ENCODE measurements at places on chromosomes 11 and 22.

DNA sequence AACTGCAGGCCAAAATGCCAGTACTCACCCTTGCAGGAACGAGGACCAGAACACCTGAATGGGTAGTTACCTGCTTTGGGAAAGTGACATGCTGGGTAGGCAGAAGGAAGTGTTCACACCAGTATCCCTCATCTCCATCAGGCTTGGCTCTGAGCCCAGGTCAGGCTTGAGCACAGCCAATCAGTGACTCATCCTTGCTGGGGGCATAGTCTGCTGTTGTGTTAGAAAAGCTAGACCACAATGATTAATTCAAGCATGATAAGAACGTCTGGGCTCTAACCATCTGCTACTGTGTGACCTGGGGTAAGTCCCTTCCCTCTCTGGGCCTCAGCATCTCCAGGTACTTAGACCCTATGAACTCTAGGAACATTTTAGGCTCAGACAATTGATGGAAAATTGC lies 450.4 kb downstream of the MIAT start:
- DNase-seq = no peak

DNA sequence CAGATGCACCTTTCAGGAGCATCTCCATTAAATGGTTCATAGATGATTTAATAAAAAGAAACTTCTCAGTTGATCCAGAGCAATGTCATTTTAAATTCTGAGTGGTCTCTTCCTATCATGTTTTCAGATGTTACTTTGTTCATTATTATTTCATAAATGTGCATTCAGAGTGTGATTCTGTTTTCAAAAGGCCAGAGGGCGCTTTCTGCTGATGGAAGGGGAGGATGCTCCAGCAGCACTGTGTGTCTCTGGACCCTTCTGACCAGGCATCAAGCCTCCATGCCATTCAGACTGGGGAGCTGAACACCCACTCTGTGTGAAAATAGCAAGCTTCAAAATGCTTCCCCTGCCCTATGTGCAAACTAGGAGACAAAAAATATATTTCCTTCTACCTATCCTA lies 23.9 kb upstream of the CRTAM start:
- DNase-seq = no peak

DNA sequence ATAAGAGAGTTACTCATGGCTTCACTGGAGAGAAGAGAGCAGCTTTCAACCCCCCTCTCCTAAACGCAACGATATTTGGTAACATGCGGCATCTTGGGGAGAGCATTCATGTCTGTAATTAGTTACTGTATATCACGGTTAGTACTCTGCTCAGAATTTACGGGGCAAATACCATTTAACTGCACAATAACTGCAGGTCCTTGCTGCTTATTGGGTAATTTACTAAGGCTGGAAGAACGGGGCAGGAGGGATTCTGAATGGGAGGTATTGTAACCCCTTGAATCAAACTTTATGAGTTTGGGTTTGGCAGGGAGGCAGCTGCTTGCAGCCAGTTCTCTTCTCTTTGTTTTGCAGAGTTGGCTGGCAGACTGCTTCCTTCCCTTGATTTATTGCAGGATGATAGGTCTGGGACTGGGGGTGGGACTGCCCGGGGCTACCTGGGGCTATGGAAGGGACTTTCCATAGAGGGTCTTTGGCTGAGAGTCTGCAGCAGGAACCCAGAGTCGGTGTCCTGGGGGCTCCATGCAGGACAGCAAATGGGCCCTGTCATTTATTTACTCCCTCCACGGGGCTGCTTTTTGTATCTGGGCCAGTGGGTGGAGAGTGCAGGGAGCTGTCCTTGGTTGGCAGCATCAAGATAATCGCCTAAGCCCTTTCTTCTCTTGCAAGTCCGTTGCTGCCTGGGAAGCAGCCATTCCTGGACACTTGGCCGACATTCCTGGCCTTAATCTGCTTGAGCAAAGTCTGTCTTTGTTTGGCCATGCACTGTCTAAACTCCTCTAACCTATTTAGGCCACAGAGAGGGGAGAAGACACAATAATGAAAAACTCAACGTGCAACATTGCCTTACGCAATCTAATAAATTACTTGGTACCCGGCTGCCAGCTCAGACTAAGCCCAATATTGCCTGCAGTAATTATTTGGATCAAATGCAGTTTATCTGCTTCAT lies 188.9 kb downstream of the ST3GAL4 start:
- DNase-seq = no peak

GRCh38 chr11:70544774-70545609 lies 146.7 kb downstream of the CTTN start:
- DNase-seq = no peak

- DNase-seq = no peak
Observed at GRCh38 chr11:31500560-31500959, 8.9 kb downstream of the IMMP1L start.

GRCh38 chr11:70371241-70371640 lies 27.1 kb upstream of the CTTN start:
- no peak for DNase-seq

- no peak for DNase-seq
Observed at GRCh38 chr11:109968781-109969180, 124.4 kb upstream of the ZC3H12C start.

DNA sequence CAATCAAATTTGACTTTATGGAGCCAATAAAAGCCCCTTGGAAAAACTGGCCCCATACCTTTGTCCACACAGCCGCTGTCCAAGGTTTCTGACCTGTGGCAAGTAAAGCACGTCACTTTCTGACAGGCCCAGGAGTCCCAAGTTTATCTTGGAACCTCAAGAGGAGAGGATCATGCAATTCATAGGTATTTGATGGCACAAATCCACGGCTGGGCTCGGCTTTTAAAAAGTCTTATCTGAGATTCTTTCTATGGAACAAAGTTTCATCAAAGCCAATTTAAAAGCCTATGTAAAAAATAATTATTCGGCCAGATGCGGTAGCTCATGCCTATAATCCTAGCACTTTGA lies 13.6 kb downstream of the TMEM138 start:
- no peak for DNase-seq

DNA sequence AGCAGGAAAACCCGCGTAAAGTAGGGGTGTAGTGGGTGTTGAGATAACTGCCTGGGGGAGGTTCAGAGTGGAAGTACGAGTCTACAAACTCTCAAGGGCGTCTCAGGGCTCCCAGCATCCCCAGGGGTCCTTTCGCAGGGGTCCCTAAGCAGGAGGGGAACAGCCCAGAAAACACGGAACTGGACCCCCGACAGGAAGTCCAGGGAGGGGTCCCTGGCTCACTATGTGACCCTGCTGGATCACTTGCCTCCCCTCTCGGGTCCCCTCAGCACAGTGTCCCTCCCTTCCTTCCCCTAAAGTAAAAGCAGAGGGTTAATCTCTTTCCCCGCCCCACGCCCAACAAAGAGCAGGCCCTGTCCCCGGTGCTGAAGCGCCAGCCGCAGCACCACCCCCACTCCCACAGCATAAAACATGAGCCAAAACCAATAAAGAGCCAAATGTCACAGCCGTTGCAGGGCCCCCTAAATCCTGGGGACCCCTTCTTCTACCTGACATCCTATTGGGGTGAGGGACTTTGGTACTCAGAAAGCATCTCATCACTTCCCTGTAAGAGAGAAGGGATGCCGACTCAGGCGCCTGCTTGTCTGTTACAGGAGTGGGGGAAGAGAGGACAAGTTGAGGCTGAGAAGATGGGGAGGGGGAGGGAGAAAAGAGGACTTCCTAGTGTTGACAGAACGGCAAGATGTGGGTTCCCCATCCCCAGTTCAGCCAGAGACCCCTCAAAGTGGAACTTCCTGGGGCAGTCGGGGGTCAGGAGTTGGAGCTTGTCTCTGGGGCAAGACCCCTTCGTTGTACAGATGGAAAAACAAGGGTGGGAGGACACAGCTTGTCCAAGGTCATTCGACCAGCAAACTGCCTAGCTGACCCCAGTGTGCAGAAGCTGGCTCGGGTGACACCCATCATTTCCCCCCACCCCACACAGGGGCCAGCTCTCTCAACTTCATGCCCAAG lies 1.4 kb upstream of the NEFH start:
- DNase-seq = no peak

GRCh38 chr11:11841116-11841722 lies 553 bp upstream of the USP47 start:
- no peak for DNase-seq

- DNase-seq = no peak
Observed at GRCh38 chr11:64220271-64220670, 5.7 kb downstream of the TRPT1 start.

DNA sequence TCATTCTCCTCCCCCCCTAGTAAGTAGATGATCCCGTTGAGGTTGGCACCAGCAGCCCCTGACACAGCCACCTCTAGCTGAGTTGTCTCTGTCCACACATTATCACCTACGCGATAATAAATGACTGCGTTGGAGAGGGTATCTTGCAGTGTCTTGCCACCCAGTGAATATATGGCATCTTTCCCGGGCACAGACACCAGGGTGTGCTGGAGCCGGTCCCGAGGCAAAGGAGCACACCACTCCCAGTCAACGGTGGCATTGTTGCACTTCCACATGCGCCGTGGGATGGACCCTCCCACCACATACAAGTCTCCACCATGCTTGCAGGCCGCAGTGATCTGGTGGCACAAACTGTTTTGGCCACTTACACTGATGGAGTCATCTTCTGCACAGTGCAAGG lies 5.4 kb downstream of the KBTBD4 start:
- no peak for DNase-seq

- DNase-seq = no peak
Observed at GRCh38 chr11:44788536-44789261, 61.9 kb downstream of the TSPAN18 start.

DNA sequence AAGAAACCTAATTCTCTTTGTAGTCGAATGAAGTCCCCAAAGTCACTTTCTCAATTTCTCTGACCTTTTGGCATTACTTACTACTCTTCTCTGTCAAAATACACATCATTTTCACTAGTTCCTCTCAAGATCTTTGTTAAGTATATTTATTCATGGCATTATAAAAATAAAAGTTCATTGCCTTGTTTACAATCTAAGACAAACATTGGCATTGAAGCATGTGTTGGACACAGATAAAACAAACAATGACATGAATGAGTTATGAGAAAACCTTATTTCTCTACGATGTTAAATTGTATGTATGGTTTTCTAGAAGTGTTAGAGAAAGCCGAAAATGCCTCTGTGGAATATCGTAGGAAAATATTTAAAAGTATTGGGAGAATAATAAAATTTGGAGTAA lies 8.6 kb upstream of the OR51G1 start:
- no peak for DNase-seq

DNA sequence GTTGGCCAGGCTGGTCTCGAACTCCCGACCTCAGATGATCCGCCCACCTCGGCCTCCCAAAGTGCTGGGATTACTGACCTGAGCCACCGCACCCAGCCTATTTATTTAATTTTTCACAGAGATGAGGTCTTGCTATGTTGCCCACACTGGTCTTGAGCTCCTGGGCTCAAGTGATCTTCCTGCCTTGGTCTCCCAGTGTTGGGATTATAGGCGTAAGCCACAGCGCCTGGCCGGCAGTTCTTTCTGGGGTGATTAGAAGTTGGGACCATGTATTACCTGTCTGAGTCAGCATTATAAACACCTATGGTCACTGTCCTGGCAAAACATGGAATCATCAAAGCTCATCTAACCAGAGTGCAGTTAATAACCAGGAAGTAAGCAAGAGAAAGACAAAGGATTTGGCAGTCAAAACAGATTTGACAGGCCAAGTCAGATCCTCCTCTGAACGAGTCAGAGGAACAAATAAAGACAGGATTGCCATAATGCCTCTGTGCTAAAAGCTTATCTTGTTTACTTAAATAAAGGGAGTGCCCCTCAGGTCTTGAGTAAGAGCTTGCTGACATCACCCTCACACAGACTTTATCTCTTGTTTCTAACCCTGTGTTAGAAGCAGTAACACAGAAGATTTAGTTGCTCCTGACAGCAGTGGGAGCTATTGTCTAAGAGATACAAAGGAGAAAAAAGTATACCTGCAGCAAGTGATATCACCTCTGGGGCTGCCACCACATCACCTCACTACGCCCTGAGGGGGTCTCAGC lies 3.7 kb downstream of the SERPIND1 start:
- no peak for DNase-seq
